ENCODE measurements at places on chromosomes 5 and 9. TPM values are rescaled to one million over a fixed set of nuclear protein-coding genes. Genes with fewer than 3 reads are reported as not detected.

Gene GRXCR2
- total RNA-seq: 0.29 TPM

Gene ELOVL7
- 3.9 TPM for total RNA-seq

DNA sequence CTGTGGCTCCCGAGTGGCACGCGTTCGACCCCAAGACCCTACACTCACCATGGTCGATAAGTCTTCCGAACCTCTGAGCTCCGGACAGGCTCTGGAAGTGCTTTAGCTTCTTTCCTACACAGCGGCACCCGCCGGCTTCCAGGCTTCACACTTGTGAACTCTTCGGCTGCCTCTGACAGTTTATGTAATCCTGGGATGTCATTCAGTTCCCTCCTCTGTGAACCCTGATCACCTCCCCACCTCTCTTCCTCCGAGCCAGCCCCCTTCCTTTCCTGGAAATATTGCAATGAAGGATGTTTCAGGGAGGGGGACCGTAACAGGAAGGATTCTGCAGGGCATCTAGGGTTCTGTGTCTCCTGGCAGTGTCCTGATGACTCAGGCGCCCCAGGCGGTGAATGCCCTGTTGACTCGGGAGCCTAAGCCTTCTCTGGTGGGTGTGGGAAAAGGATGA, at the start of gene CD14:
Gene CD14 (minus strand): TSS at position 155 of the 451 bp plus-strand sequence. CDS start 104 bp downstream, at position 51.
- H3K4me1 ChIP-seq: no peaks in the 10 kb centered on the region
- H3K27ac ChIP-seq: peak within 1 kb of the TSS; percentile 84
- DNase-seq: peak; percentile 56
- H3K4me3 ChIP-seq: peak within 1 kb of the TSS; percentile 86
- H3K27me3 ChIP-seq: no peaks in the 10 kb centered on the region

DNA sequence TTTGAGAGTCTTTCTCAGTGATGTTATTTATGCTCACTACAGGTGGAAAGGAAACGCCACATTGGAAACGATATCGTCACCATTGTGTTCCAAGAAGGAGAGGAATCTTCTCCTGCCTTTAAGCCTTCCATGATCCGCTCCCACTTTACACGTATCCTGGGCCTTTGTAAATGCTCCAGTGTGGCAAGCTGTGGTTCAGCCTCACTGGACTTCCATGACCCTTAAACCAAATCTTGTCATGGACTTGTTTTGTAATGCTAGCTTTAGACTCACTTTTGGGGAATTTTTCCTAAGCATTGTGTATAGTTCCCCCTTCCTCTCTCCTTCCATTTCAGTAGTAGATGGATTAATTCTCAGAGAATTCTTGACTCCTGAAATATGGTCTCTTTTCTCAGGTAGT, 60.9 kb upstream of the SLC2A8 start:
- no peak for DNase-seq
- no peaks in the 10 kb centered on the region for H3K4me1 ChIP-seq
- peak overlapping the region; percentile 63 for H3K27ac ChIP-seq
- H3K27me3 ChIP-seq: no peaks in the 10 kb centered on the region
- no peaks in the 10 kb centered on the region for H3K36me3 ChIP-seq

Measured in breast epithelium (tissue), 4 donors.